ENCODE measurements at places on chromosomes 4 and X.
A peak's percentile ranks its signal among the peaks of the same experiment; 100 is the strongest.

DNA sequence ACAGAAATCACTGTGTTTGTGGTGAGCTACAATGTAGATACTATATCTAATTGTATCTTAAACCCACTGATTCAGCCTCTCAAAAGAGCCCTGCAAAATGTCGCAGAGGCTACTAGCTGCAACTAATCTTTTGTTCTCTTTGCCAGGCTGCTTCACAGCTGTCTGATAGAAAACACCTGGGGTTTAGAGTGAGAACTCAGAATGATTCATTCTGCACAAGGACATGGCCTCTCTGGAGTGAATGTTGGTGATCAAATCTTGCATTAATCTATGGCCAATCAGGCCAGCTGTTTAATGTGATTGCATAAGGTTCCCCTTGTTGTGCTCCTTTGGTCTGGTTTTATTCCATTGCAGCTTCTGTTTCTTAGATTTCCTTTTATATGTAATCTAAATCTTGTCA is 100.3 kb downstream of the EMCN start:
- peak; percentile 28 for DNase-seq

- DNase-seq = no peak
These were observed 238.4 kb upstream of the PSAPL1 start for GRCh38 chr4:7673121-7673520.

DNA sequence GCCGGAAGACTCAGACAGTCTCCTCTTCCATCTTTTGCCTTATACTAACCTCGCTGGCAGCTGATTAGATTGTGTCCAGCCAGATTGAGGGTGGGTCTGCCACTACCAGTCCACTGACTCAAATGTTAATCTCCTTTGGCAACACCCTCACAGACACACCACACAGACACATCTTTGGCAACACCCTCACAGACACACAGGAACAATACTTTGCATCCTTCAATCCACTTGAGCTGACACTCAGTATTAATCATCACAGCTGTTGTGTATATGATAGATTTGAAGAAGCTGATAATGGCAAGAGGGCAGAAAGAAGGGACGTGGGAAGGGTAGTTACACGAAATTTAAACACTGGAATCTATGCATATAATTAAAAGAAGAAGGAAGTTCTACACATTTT is 139.5 kb downstream of the ANKRD50 start:
- peak; percentile 14 for DNase-seq

DNA sequence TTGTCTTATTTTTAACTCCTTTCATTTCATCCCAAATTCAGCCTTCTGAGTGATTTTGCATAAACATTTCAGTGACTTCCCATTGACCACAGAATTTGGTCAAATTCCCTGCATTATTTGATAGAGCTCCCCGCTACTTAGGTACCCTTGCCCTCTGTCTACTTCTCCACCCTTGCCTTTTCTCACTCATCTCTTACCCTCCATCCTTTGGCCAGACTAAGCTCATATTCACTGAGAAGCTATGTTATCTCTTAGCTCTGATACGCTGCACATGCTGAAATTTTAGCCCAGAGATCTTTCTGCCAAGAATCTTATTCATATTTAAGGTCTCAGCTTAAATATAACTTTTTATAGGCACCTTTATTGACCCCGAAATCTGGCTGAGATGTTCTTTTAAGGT is 1031.9 kb downstream of the ADGRL3 start:
- no peak for DNase-seq

DNA sequence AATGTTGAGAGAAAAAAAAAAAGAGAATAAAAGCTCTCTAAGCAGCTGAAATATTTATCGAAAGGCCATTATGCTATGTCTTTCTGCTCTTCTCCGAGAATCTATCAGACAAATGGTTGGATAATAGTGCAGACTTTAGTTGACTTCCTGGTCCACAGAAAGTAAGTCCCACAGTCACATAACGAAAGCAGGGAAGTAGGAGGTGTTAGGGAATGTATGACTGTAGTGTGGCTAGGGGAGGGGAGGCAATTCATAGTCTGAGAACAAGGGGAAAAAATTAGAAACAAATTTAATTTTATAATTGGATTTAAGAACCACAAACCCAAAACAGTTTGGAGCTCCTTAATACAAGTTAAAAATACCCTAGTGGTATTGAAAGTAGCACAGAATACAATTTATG is 79.7 kb upstream of the VEGFC start:
- DNase-seq = no peak

- no peak for DNase-seq
These were observed 114.4 kb downstream of the ANTXR2 start for GRCh38 chr4:79958466-79959264.

DNA sequence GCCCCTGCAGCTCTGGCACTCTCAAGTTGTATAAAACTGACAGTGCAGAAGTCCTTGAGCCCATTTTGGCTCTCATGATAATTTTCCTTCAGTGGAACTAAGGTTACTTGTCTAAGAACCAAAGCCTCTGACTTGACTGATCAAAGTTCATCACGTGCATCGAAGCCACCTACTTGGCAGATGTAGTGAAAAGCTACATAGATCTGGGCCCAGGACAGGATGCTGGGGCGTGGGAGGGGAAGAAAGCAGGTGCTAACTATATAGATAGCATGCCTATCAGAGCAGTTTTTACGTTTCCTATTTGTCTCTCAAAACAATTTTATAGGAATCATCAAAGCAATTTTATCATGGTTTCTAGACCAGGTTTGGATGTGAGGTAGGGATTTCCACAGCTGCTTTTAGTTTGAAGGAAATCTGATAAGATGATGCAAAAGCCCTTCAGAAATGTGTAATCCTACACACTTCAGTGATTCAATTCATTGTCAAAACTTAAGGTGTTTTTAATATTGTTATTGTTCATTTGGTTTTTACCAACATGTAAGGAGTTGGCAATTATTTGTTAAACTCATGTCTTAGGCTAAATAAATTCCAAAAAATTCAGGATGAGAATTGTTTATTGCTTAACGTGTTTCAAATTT is 1.2 kb upstream of the CD40LG start:
- DNase-seq = no peak

GRCh38 chrX:35786271-35786670 is 11.9 kb upstream of the MAGEB16 start:
- no peak for DNase-seq

DNA sequence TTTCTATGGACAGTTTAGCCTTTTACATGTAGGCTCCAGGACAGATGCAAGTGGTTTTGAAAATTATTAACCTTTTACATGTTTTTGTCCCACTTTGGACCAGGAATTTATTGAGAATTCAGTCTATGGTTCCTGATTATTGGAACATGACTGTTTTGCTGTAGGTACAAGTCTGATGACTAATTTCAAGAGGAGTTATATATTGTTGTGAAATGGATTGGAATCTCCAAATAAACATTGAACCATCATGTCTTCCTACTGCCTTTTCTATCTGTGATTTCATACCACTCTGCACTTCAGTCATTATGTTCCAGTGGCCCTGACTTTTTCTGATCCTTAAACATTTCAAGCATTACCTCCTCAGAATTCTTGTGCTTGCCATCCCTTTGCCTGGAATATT is 35.9 kb downstream of the TBC1D19 start:
- DNase-seq = no peak

- DNase-seq = peak; percentile 89
These were observed at the start of gene KLHL2 for GRCh38 chr4:165207431-165208220. KLHL2 (plus strand) TSS chr4:165207561; CDS start chr4:165207877, 316 bp downstream.

DNA sequence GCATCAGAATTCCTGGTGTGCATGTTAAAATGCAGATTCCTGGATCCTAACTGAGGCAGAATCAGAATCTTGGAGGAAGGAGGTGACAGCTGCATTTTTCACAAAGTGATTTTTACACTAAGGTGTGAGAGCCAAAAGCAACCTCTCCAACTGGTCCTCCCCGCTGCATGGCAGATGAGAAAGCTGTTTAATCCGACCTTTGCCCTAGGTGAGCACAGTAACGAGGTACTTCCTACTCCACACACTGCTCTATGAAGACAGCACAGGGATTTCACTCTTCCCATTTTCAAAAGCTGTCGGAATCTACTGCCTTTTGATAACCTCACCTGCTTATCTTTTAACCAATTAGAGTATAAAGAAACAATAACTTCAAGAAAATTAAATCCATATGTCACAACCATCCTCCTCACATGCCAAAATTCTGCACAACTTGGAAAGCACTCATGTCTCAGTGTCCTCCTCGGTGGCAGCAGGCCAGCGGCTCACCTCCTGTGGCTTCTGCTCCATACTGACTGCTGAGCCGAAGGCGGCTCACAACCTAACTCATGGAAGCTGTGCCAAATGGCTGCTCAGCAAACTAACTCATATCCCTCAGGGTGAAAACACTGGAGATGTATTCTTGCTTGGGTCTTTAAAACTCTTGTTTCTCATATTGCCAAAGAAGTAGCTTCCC is 3.6 kb downstream of the CASP6 start:
- peak; percentile 54 for DNase-seq

Measured in NCI-H69 (cell line).